ENCODE measurements at places on chromosomes 3 and 15. TPM values are rescaled to one million over a fixed set of nuclear protein-coding genes. Genes with fewer than 3 reads are reported as not detected.

GRCh38 chr3:126472277-126473006 lies 3.2 kb downstream of the ZXDC start:
- peak; percentile 85 for DNase-seq

GRCh38 chr15:57554812-57555179 lies 36.9 kb upstream of the MYZAP start:
- DNase-seq: no peak

- DNase-seq: no peak
Measured at GRCh38 chr3:136350132-136350531, 100.0 kb downstream of the PCCB start.

- peak; percentile 61 for DNase-seq
Measured at GRCh38 chr15:88894348-88894818, 961 bp downstream of the HAPLN3 start.

DNA sequence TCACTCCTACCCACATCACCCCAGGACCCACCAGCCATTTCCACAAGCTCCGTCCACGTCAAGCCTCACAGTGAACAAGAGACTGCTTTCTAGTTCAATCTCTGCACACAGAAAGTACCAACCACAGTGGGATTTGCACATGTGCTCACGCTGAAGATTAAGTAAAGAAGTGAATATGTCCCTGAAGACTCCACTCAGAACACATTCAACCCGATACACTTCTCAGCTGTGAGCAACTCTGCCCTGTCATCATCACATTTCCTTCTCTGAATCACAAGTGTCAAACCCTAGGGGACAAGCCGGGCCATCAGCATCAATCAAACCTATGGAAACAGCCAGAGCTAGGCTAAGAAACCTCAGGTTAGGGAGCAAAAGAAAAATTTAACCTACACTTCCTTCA lies 1.9 kb downstream of the STIMATE start:
- DNase-seq: no peak

DNA sequence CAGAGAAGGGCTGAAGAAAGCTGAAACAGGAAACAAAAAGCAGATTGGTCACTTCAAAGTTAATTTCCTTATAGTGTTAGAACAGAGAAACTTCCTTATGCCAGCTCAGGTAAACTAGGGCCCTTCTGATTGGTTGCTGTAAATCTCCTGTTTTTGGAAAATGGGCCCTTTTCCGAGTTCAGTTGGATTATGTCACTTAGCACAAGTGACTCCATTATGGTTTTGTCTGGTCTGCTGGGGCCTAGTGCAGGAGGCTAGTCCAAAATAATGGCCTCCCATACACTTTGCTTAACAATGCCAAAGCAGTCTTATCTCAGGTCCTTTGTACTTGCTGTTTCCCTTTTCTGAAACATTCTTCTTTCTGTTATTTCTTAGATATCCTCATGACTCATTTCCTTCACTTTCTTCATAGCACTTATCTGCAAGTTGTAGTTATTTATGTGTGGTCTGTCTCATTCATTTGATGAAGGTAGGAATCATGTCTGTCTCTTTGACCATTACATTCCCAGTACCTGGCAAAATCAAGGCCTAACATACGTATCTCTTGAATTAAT lies 7.7 kb upstream of the DCP1A start:
- no peak for DNase-seq

- DNase-seq: peak; percentile 52
Measured at GRCh38 chr3:168096210-168096652, 507 bp upstream of the GOLIM4 start.

- DNase-seq: no peak
Measured at GRCh38 chr3:108552267-108553159, 36.7 kb downstream of the CIP2A start.

DNA sequence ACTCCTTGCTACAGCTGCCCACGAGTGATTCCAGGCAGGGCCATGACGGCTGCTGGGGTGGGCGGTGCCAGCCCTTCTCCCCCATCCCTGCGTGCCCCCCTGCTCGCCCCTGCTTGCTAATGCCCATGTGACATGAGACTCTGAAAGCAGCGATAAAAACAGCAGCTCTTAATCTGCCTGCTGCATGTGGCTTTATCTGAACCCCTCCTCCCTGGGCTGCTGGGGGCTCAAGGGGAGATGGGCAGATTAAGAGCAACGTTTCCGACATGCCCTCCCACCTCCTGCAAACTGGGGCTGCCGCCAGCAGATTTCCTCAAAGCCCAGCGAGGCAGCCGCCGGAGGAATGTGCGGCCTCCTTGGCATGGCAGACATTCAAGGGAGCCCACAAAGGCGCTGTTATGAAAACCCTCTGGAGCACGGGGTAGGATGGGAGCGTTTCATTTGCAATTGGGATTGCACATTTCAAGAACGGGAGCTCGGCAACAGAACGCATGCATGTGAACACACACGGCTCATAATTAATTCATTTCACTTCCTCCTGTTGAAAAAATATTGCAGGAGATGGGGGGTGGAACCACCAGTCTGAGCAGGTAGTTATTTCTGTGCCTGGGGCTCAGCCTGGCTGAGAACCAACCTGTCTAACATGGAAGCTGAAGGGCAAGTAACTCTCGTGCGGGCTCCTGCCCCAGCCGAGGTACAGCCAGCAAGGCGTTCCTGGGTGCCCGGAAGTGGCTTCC lies 504.2 kb upstream of the PROK2 start:
- DNase-seq: peak; percentile 66

DNA sequence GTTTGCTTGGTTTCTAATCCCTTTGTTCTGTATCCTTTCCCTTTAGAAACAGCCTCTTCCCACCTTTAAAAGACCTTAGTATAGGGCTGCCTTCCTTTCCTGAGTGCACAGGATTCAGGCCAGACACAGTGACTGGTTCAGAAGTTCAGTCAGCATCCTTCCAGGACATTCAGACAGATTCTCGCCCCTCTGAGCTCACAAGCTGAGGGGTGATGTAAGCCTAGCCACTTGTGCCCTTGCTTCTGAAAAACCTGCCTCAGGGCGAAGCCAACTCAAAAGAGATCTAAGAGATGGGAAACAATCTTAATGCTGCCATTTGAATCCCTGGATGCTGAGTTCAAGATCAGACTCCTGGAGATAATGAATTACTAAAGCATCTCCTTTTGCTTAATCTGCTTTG lies 6.7 kb upstream of the NSMCE3 start:
- DNase-seq: no peak

- DNase-seq: no peak
Measured at GRCh38 chr3:15808679-15809310, 11.0 kb upstream of the ANKRD28 start.

- no peak for DNase-seq
Measured at GRCh38 chr15:77143191-77143590, 72.3 kb upstream of the TSPAN3 start.

Gene SLC12A1
- not detected for total RNA-seq

Gene STRC
- total RNA-seq: 1.4 TPM

Gene ECE2
- 0.81 TPM for total RNA-seq

Gene CDHR4
- total RNA-seq: 0.62 TPM
